NCI-H2029 treated with DMSO at 0.1 percent for 48 hours (cell line): ENCODE measurements at places on chromosomes 5 and 9.

GRCh38 chr9:128979111-128979510 is 31.6 kb downstream of the NUP188 start:
- DNase-seq, result no peak

GRCh38 chr5:164748861-164749260 is 1243.4 kb downstream of the MAT2B start:
- no peak for DNase-seq

DNA sequence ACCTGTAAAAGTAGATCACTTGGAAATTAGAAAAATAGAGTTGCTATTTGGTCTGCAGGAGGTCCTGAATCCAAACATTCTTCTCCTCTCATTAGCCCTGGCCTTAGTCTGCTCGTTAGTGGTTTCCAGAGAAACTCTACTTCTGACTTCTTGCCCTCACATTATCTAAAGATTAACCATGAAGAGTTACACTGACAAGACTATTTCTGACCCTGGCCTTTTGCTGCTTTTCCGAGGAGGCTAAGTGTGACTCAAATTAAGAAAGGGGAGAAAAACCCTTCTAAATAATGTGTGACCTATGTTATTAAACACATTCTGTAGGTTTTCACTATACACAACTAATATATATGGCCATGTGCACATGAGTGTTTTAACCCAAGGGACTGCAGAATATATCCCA is 302.4 kb downstream of the RAB3C start:
- DNase-seq, result no peak

GRCh38 chr9:90793729-90794128 is 7.9 kb upstream of the SYK start:
- no peak for DNase-seq

- no peak for DNase-seq
Measured at GRCh38 chr9:5459289-5459829, 9.0 kb downstream of the CD274 start.

DNA sequence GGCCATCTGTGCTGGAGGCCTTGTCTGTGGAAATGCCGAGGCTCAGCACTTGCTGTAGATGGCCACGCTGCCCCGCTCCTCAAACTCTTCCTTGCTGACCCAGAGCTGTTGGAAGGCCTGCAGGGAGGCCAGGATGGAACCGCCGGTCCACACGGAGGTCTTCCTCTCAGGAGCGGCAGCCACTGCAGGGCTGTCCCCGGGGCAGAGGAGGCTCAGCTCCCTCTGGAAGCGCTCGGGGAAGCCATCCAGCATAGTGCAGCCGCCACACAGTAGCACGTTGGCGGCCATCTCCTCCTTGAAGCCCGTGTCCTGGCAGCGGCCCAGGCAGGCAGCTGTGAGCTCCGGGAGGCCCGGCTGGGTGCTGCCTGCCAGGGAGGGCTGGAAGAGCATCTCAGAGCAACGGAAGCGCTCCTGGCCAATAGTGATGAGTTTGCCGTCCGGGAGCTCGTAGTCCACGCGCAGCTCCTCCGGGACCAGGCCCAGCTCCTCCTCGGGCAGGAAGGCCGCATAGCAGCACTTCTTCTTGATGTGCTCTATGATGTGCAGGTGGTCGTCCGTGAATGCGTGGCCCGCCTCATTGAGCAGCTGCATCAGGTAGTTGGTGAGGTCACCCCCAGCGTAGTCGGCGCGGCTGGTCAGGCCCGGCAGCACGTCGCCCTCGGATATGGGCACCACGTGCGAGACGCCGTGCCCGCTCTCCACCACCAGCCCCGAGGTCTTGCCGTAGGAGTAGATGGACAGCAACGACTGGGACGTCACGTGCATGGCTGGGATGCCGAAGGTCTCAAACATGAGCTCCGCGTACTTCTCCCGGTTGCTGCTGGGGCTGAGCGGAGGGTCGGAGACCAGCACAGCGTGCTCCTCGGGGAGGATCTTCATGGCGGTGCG is 901 bp downstream of the ACTL7B start:
- peak; percentile 44 for DNase-seq

- DNase-seq, result no peak
Measured at GRCh38 chr5:143708672-143709071, 103.3 kb upstream of the HMHB1 start.

- DNase-seq, result no peak
Measured at GRCh38 chr9:37905131-37905505, 1.2 kb upstream of the SLC25A51 start.

GRCh38 chr9:135703726-135704125 is 1.7 kb downstream of the KCNT1 start:
- no peak for DNase-seq

- no peak for DNase-seq
Measured at GRCh38 chr5:39519566-39520231, 94.9 kb upstream of the DAB2 start.

- DNase-seq, result no peak
Measured at GRCh38 chr5:134267366-134268018, 41.6 kb upstream of the PPP2CA start.

GRCh38 chr5:5364932-5365331 is 57.5 kb upstream of the ICE1 start:
- DNase-seq, result no peak

DNA sequence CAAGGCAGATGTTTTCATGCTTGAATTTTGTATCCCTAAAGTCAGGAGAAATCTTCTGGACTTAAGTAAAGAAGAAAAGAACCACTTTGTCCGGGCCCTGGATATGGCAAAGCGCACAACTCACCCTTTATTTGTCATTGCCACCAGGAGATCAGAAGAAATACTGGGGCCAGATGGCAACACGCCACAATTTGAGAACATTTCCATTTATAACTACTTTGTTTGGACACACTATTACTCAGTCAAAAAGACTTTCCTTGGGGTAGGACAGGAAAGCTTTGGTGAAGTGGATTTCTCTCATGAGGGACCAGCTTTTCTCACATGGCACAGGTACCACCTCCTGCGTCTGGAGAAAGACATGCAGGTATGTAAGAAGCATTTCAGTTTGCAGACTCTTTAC is 2.3 kb downstream of the TYRP1 start:
- no peak for DNase-seq

DNA sequence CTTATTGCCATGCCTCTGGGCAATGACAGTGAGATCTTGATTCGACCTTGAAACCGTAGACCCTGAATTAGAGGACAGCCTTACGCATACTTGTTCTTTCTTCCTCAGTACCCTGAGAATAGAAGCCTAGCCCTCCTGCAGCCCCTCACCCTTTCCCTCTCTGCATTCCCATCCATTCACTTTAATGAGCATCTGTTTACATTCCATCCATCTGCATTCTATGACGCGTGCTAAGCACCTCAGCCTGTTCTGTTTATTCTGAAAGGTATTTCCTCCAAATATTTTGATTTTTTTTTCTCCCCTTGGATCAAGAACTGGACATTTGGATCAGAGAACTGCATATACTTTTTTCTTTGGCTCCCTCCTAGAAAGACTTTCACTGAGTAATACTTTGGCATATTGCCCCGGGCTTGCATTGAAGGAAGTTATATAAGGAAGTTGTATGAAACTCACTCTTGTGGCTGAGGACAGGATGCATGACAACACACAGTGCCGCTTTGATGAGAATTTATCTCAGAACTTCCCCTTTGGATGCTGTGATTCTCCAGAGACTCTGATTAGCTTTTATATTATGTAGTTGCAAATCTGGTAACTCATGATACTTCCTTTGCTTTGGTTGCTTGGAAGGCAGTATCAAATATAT is 15.7 kb downstream of the TMEM8B start:
- DNase-seq, result no peak

DNA sequence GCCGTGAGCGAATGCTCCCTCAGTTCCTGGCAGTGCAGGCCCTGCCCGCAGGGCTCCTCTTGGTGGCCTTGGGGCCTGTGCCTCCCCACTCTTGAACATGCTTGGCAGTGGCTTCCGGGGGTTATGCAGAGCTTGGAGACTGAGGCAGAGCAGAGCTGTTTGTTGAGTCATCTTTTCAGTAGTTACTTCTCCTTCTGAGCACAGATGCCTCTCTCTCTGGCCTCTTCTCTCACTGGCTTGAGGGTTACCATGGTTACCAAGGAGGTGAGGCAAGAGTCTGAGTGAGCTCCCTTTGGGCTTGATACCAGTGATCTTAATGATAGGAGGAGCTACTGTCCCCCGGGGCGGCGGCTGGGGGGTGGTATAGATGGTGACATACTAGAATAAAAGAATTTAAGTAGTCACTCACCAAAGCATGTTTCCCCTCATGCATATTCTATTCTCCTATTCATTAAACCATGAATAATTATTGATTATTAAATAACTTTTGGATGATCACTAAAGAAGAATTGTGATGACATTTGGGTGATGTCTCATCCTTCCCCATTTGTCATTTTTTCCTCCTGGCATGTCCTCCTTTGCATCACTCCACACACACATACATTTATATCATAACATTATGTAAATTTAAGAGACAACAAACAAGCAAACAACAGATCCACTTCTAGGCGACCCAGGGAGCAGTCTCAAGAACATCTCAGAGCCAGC is 111.1 kb downstream of the ARHGAP26 start:
- DNase-seq, result no peak

DNA sequence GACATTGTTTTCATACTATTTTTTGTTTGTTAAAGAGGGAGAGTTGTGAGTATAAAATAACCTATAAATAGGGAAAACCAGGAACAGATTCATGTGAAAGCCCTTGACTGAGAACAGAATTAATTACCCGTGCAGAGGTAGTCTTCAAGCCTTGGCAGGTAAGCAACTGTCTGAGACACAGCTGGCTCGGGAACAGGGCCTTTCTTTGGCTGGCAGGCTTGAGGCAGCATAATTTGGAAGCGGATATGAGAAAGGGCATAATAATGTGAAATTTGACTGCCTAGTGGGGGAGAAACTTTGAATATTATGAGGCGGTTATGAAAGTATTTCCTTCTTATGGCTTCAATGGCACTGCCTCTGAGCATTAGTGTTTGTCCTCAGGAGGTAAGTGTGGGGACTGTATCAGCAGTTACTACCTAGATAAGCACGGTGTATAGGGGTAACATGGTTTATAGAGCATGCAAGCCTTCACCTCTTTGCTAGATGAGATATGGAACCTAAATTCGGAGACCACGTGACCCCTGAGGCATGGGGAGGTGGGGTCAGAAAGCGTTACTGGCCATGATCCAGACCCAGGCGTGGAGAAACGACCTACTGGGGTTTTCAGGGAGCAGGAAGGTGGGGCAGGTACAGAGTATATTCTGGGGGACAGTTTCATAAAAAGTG is 210.2 kb upstream of the GAS1 start:
- peak; percentile 21 for DNase-seq
